ENCODE measurements at places on chromosomes 2 and 18.

DNA sequence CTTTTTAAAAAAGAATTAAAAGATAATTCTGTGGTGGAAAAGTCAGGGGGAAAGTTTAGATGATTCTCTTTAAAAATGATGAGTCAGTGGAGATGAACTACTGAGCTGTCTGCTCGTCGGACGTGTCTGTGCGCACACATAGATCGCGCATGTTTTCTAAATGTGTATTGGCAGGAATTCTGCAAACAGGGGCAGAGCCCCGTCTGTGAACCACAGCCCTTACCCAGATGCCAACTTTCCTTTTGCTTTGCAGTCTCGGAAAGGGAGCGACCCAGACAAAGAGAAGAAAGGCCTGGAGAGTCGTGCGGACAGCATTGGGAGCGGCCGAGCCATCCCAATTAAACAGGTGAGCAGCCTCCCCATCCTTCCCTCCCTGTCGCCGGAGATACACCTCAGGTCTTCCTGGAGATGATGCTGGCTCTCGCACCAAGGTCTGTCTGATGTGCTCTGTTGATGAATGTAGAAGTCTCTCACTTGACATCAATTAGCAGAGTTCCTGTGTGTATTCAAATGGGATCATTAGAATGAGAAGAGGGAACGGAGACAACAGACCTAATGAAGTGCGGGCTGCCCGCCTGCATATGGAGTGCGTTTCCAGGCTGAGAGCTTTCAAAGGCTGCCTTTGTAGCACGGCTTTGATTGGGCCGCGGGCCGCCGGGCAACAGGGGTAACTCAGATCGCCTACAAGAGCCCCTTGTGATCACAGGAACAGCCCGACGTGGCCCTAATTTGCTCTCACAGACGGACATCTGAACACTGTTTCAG is 313.3 kb downstream of the AGAP1 start:
- DNase-seq: no peak

DNA sequence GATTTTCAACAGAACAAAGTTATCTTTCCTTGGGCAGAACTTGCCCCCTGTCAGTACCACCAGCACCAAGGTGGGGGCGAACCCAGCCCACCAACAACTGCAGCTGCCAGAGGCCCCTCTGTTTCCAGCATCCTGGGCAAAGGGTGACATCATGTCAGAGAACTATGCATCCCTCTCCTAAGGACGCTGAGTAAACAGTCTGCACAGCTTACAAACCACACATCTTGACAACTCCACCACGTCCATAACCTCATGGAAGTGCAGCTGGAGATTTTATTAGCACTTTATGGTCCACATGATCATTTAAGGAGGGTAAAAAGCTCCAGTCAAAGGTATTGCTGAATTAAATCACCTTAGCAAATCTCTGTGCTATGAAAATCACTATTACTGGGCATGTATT is 40.4 kb downstream of the PIEZO2 start:
- DNase-seq: no peak

- no peak for DNase-seq
Observed at GRCh38 chr18:809985-810642, 1.9 kb downstream of the YES1 start.

GRCh38 chr2:45935791-45936622 is 284.5 kb downstream of the PRKCE start:
- DNase-seq: peak; percentile 98

DNA sequence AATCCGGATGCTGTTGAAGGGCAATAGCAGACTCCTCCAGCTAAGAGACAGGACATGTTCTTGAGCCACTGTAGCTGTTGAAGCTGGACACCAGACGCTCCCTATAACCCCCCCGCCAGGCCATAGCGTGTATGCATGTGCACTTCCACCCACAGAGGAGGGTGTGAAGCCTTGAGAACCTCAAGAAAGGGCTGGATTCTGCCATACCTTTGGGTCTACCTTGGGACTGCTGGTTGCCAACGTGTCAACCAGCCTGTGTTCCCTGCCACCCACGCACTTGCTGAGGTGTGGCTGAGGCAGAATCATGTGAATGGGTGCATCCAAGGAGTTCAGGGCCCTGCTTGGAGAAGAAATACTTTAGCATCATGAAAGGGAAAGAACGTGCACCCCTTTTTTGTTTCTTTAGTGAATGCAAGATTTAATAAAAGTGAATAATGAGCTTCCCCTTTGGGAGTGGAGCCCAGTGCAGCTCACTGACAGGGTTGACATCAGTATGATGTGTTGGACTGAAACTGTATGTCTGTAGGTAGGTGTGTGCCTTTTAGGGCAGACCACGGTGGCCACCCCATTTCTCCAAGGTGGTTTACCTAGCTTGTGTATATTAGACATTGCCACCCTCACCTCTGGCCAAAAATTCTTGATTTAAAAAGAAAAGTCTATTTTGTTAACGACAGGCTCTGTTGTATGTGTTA is 198.3 kb downstream of the MGAT5 start:
- no peak for DNase-seq

DNA sequence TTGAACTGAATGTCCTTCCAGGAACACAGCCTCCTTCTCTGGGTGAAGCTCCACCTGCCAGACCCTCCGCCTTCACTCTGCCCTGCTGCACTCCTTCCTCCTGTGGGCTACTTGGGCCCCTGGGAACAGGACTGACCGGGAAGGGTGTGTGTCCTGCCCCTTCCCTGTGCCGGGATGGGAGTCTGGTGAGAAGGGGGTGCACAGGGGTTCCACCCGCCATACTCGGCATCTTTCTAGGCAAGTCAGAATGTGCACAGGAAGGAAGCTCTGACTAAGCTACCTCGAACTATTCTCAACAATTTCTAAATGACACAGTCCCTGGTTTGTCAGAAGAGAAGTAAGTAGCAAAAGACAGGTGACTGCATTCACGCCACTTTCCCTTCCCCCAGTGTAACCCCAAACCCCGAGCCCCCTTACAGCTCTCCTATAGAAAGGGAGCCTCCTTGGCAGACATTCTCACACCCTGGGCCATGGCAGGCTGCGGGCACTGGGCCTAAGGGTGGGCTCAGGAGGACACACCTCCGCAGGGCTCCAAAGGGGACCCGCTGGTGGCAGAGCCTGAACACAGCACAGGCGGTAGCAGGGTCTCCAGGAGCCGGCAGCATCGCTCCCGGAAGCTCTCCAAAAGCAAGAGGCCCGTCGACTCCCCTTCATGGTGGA is 184.1 kb downstream of the HDAC4 start:
- no peak for DNase-seq

- DNase-seq: no peak
Observed at GRCh38 chr2:29191817-29192216, 76.6 kb downstream of the CLIP4 start.

DNA sequence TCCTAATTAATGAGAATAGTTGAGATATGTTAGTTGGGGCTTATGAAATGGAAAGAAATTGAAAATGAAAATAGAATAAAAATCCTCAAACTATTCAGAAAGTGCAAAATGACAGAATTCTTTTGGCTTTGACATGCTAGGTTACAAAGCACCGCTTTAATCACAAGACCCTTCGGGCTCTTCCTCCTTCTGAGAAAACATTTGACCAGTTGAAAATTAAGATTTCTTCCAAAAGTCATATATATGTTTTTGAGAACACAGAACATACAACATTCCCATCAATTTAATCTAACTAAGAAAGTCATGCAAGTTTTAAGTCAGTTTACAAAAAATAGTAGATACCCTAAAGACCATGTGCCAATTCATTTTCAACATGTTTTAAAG is 2.2 kb upstream of the SLC40A1 start:
- no peak for DNase-seq

GRCh38 chr2:105760191-105760590 is 15.5 kb downstream of the NCK2 start:
- no peak for DNase-seq

- no peak for DNase-seq
Observed at GRCh38 chr2:152064001-152064400, 34.8 kb downstream of the CACNB4 start.

DNA sequence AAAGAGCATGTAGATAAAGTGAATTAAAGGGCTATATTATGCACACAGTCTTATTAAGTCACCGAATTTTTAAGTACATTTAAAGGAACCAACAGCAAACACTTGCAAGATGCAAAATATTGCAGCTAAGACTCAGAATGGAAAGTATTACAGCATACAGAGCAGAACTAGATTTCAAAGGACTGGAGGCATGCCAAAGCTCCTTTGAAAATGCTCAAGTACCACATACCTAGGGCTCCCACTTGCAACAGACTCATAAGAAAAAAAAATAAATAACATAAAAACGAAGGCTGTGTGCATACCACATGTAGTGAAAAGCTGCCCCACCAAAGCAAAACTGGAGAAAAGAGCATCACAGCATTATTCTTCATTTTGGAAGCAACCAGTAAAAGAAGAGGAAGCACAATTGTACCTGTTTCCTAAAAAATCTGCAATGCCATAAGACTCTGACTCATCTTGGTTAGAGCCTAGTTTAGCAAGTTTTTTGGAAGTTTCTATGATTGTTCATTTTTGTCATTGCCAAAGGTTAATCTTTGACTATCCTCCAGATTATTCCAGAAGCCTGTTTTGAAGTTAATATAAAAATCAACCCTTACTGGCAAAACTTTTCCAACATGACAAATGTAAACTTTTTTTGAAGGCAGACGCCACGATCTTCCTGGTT is 306.0 kb upstream of the COL3A1 start:
- peak; percentile 97 for DNase-seq

- DNase-seq: no peak
Observed at GRCh38 chr2:46492301-46492700, 12.9 kb downstream of the TMEM247 start.

GRCh38 chr18:50528806-50529205 is 31.1 kb upstream of the MAPK4 start:
- DNase-seq: no peak

GRCh38 chr18:7750095-7750663 is 183.1 kb downstream of the PTPRM start:
- no peak for DNase-seq

GRCh38 chr2:128301501-128301966 is 17.1 kb downstream of the HS6ST1 start:
- DNase-seq: peak; percentile 98

- no peak for DNase-seq
Observed at GRCh38 chr2:146366276-146366675, 1478.6 kb upstream of the ACVR2A start.

GRCh38 chr2:230986520-230987136 is 9.3 kb upstream of the SPATA3 start:
- DNase-seq: no peak

GRCh38 chr2:151669585-151670081 is 64.6 kb downstream of the NEB start:
- no peak for DNase-seq

DNA sequence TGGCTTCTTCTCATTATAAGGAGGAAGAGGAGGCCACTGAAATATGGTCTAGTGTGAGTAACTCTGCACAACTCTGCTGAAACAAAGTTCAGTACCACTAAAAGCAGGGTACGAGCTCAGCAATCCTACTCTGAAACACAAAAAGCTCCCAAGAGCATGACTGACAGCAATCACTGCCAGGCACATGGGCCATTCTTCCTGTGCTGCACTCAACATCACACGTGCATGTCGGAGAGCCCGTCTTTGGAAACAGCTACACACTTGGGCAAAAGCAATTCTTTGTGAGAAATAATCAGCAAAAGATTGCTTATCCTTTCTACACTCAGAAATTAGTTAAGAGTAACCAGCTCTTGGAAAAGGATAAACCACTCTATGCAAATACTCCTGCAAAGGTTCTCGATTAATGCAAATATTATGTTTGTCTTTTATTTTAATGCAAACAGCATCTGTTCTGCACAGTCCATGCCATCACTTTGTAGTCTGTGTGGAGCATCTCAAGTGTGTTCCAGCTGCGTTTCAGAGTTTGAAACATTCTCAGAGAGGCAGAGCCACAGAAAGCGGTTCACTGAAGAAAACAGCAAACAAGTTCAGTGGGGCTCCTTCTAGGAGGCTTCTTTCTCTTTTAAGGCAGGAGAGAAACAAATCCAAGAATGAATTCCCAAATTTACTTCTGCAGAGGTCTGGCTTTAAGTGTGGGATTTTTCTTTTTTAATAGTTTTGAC is 145.0 kb downstream of the HDAC4 start:
- DNase-seq: no peak

DNA sequence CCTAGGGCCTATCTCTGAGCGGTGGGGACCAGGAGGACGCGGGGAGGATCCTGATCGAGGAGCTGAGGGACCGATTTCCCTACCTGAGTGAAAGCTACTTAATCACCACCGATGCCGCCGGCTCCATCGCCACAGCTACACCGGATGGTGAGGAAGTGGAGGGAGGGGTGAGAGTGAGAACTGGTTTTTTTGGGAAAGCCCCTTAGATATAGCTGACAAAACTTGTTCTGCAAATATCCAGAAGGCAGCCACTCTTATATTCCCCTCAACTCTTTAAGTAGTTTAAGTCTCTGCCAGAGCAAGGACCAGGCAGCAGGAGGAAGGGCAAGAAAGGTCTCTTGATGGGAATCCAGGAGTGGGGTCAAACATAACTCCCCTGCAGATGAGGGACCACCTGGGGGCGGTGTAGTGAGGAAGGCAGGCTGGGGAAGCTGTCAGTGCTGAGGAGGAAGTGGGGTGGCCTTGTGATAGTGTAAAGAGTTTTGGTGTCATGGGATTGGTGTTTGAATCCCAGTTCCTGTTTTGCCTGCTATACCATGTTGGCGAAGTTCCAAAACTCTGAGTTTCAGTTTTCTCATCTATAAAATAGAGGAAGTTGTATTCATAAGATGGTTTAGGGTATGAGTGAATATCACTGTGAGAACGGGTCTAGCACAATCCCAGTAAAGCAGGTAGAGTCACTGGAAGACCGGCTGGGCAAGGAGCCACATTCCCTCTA is 3.4 kb downstream of the NAGK start:
- no peak for DNase-seq

Data from fibroblast of the aortic adventitia (primary cell).